ENCODE measurements at places on chromosomes 6 and 20. TPM values are rescaled to one million over a fixed set of nuclear protein-coding genes. Genes with fewer than 3 reads are reported as not detected.

The FAM162B gene
- total RNA-seq = not detected

DNA sequence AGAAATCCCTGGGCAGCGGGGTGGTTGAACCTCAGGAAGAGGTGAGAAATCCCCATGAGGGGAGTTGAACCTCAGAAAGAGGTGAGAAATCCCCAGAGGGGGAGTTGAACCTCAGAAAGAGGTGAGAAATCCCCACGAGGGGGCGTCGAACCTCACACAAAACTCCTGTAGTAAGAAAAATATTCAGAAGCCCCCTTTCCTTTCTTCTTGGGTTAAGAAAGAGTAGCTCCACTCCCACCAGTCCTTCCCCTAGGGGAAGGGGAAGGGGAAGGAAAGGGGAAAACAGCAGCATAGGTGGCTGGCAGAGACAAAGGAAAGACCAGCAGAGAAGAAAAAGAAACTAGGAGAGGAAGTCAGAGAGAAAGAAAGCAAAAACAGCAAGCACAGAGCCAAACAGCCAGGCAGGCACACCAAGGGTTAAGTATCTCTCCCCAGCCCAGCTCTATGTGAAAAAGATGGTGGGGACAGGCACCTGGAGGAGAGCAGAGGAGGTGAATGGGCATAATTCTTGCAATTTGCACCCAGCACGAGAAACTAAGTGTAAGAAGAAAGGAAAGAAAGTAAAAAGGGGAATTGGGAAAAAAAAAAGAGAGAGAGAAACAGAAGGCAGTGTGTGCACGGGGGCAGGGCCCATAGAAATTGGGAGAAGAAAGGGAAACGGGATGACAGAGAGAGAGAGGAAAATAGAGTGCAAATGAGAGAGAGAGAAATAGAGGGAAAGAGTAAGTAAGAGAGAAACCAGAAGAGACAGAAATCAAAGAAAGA, 88.2 kb downstream of the PLG start:
- no peak for DNase-seq

The AIF1 gene
- total RNA-seq = not detected

- DNase-seq = peak; percentile 57
Measured at GRCh38 chr6:130293800-130294199, 71.0 kb upstream of the SAMD3 start.

The OR2B3 gene
- not detected for total RNA-seq

The TAAR9 gene
- total RNA-seq = not detected

DNA sequence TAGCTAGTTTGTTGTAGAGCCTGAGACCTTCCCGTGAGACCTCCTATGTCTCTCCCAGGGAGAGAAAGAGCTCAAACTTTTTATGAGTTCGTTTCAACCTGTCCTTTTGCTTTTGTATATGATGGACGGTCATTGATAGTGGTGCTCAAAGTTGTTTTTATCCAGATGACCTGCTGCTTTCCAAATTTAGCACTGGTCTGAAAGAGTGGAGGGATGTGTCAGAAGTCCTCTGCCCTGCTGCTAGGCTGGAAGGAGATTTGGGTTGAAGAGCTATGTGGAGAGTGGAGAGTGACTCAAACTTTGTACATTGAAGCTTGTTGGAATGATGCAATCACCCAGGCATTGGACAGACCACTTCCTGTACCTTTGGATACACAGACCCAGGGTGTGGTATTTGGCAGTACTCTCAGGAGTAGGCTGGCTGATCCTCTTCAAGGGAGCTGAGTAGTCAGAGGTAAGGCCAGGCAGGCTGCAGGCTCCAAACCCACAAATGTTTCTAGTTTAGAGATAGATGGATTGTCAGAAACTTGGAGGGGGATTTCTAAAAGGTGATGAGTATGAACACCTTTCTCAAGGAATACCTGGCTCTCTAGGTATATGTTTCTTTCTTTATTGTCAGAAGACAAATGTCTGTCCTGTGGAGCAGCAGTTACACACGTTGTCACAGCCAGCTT, 49.4 kb upstream of the RREB1 start:
- DNase-seq = peak; percentile 100

- no peak for DNase-seq
Measured at GRCh38 chr6:138988469-138988834, 399 bp upstream of the REPS1 start.

DNA sequence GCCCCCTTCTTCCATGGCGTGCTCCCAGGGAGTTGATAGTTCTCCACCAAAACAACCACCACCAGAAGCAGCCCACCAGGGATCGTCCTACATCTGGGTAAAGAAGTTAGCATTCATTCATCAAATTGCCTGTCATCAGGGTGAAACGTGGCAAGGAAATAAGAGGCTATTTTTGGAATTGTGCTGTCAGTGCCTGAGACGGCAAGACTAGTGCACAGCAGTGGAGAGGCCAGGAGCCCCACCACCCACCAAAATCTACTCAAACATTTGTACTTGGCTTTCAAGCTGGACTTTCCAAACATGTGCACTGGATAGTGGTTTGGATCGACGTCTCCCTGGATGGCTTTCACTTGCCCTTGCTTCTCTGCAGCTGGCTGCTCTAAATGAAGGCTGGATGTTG, 44.8 kb downstream of the TXNDC5 start:
- DNase-seq = no peak

DNA sequence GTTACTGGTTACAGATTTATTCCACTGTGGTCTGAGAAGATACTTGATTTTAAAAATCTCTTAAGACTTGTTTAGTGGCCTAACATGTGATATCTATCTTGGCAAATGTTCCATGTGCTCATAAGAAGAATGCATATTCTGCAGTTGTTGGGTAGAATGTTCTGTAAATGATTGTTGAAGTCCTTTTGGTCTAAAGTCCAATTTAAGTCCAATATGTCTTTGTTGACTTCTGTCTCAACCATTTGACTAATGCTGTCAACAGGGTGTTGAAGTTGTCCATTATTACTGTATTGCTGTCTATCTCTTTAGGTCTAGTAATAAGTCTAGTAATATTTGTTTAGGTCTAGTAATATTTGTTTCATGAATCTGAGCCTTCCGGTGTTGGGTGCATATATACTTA, 387.8 kb upstream of the RUNX2 start:
- no peak for DNase-seq

The F13A1 gene
- total RNA-seq = 0.13 TPM

- peak; percentile 32 for DNase-seq
Measured at GRCh38 chr20:2149507-2149906, 47.9 kb downstream of the STK35 start.

- DNase-seq = peak; percentile 6
Measured at GRCh38 chr20:42179768-42180167, 561.6 kb upstream of the CHD6 start.

- DNase-seq = peak; percentile 8
Measured at GRCh38 chr6:77123527-77123926, 339.8 kb downstream of the HTR1B start.

DNA sequence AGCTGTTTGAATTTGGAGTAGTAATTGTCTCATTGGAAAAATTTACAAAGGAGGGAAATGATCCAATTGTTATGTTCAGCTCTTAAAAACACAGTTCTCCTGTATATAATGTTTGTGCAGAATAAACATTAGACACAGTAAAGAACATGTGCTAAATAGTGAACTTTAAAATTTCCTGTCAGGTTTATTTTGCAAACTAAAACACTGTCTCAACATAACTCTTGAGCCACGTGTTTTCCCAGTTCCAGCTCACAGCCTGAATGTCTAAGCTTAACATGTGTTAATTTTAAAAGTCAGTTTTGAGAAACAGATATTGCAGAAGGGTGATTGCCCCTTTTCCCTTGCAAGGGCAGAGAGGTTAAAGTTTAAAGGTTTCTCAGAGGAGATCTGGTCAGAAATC, 20.6 kb downstream of the EPHA7 start:
- no peak for DNase-seq

DNA sequence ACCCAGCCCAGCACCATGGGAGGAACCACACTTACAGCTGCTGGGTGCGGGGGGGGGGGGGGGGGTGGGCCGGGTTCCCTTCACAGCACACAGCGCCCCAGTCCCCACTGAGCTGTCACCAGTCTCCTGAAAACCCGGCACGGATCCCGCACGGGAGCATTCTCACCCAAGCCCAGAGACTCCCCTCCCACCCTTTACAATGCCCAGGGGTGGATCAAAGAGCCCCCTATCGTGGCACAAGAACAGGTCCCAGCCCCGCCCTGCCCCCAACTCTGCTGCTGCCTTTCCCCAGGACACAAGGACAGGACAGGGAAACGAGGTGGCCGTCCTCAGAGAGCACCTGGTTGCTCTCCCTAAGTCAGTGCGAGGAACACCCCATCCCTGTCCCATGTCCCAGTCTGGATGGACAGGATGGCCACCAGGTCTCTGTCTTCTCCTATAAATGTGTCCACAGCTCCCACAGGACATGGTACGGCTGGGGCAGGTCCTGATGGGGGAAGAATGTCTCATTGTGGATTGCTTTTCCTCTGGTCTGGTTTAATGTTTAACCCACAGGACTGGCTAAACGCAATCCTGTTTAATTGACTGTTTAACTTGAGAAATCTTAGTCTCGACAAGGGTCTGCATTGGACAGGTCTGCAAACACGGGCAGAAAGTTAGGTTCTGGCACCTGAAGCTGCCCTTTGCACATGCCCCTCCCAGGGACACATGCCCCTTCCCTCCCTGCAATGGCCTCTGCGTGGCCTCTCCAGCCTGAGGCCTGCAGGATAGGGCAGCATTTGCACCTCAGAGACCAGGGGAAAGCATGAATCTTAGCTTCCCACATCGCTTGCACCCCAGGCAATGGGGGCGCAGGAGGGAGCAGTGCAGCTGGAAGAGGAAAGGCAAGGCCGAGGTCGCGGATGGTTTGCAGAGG, 45.3 kb downstream of the DACT2 start:
- DNase-seq = no peak

The SIGLEC1 gene
- not detected for total RNA-seq

DNA sequence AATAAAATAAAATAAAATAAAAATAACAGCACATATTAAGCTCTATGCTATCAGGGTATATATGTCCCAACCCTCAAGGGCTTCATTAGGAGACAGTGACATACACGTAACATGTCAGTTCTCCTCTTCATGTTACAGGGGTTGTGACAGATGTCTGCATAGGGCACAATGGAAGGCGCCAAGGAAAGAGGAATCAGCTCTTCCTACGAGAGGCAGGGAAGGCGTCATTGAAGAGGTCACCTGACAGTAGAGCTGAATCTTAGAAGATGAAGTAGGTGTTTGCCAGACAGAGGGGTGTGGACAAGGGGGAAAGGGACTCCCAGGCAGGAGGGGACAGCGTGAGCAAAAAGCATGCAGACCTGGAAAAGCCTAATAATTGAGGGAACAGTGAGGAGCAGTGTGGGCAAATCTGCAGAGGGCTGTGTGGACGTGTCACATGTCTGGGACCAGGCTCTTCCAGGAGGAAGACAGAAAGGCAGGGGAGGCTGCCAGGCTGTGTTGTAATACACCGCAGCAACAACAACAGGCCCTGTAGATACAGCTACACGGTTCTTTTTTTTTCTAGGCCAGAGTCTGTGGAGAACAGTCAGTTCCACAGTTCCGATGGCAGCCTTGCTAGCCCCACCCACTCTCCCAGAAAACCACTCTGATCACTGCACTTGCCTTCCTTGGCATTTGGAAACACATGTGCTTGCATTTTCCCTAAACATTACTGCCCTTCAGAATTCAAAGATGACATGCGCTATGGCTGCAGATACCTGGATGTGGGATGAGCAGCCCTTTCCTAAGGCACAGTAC, 2.5 kb upstream of the FKBP5 start:
- DNase-seq = peak; percentile 20

DNA sequence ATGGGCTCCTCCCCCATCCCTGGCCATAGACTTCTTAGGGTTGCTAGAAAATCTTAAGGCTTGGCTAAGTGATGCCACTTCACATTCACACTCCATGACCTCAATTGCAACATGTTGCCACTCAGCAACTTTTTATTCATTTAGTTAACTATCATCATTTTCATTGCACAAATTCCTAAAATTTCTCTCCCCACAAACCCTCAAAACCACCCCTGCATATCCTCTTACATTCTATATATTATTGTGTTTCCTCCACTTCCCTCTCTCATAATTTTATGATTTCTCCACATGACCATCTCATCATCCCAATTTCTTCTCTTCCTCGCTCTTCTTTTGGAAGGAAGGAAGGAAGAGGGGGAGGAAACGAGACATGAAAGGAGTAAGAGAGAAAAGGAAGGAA, 436.0 kb downstream of the HACE1 start:
- no peak for DNase-seq

The RXRB gene
- 15.3 TPM for total RNA-seq

- peak; percentile 17 for DNase-seq
Measured at GRCh38 chr20:24309596-24309995, 159.8 kb upstream of the SYNDIG1 start.

The LHFPL5 gene
- total RNA-seq = not detected

DNA sequence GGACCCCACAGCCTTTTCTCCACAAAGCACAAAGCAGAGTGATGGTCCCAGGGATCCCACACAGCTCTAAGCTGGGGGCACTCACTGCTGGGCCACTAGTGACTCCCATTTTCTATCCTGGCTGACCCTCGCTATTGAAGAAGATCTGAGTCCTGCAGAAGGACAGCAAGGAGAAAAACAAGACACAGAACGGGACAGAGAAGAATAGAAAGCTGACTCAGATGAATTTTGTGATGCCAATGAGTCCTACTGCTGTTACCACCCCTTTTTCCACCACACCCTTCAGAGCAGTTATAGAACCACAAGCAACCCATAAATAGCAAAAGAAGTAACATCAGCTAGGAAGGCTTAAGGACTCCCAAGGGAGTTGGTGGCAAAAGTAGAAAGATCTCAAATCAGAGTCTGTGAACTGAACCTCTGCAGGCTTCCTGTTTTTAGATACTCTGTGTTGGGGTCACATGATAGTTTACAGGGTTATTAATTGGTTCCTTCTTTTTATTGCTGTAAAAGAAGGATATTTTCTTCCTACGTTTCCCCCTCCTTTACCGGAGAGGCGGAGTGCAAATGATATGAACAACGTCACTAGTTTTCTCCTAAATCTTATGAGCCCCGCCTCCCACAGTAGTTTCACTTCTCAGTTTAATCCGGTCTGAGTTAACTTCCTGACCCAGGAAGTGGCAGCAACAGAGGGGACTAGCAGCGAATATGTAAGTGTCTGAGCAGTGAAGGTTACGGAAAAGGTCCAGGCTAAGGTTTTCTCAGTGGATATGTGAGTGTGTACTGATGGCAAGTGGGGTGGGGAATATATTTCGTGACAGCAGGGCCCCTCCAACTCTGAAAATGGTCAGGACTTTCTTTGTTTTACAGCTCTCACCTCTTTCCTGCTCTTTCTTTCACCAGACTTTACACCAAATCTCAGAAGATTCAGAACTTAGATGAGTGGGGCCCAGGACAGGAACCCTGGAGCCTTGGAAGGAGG, at the start of gene TRIM38:
TSS of gene TRIM38 (plus strand) at position 654 of the 979 bp plus-strand sequence. CDS start 3,721 bp downstream, outside the sequence.
- DNase-seq = peak; percentile 83

The NELFCD gene
- 27.4 TPM for total RNA-seq

DNA sequence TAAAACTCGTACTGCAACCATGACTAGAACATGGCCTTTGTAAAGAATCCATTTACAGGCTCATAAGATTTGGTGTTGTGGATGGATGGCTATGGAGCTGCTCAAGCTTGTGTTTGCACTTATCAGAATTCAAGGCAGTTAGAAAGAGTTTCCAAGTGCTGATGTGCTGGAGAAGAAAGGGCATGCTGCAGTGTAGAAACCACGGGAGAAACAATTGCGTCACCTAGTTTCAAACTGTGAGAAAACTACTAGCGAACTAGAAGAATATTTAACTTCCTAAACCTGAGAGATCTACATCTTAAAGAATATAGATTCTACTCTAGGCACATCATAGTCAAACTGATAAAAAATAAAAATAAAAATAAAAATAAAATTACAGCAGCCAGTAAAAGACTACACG, 116.2 kb downstream of the SGK1 start:
- DNase-seq = no peak

The SCAND1 gene
- total RNA-seq = 31.9 TPM

- no peak for DNase-seq
Measured at GRCh38 chr6:150702675-150703074, 103.0 kb downstream of the PLEKHG1 start.
